Caki2 (cell line): ENCODE measurements at places on chromosomes 16 and 17. TPM values are rescaled to one million over a fixed set of nuclear protein-coding genes. Genes with fewer than 3 reads are reported as not detected.
A peak's percentile ranks its signal among the peaks of the same experiment; 100 is the strongest.

- DNase-seq = no peak
These were observed 77.4 kb downstream of the SKAP1 start for GRCh38 chr17:48352630-48353029.

DNA sequence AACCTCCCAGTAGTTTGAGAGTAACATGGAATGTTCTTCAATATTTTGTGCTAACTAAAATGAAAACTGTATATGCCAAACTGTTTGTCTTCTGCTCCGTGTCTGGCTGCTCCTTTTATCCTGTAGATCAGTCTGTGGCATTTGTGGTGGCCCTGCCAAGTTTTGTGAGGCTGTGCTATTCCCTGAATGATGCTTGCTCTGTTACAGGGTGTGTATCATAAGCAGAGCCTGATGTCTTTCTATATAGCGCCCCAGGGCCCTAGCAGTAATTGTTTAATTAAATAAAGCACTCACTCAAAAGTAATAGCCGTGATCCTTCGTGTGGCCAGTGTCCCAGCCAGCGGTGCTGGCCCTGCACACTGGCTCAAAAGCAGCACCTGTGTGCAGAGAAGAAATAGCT is 27.8 kb upstream of the NAT9 start:
- no peak for DNase-seq

- DNase-seq = no peak
These were observed 939 bp downstream of the BCL6B start for GRCh38 chr17:7023576-7024401.

DNA sequence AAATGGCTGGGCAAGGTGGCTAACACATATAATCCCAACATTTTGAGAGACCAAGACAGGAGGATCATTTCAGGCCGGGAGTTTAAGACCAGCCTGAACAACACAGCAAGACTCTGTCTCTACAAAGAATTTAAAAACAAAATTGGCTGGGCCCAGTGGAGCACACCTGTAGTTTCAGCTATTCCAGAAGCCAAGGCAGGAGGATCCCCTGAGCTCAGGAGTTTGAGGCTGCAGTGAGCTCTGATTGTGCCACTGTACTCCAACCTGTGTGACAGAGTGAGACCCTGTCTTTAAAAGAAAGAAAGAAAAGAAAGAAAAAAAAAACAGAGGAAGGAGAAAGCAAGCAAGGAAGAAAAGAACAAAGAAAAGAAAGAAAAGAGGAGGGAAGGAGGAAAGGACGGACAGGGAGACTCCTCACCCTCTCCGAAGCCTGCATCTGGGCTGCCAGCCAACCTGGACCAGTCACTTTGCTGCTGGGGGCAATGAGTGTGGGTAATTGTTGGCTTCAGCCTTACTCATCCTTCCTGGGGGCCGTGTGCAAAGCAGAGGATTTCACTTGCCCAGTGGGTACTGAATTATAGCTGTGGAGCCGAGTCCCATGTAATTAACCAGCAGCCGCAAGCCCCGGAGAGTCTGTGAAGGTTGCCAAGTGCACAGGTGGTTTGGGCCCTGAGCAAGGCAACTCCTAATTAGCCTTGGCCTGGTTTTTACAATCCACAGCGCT is 6.7 kb upstream of the MT4 start:
- DNase-seq = peak; percentile 5

GRCh38 chr17:73325527-73325842 is 13.7 kb upstream of the CDC42EP4 start:
- DNase-seq = no peak

HOXB6 gene
- 5.4 and 8.7 TPM in 2 replicates for total RNA-seq
